ENCODE measurements at places on chromosomes 12 and 14. TPM values are rescaled to one million over a fixed set of nuclear protein-coding genes. Genes with fewer than 3 reads are reported as not detected.

- H3K4me1 ChIP-seq = peaks cover 9% of the 10 kb centered on the region
- H3K27me3 ChIP-seq = no peaks in the 10 kb centered on the region
- no peak overlapping the region for H3K27ac ChIP-seq
- H3K36me3 ChIP-seq = no peaks in the 10 kb centered on the region
- DNase-seq = no peak
Observed at GRCh38 chr12:117124421-117125271, 25.4 kb upstream of the TESC start.

DNA sequence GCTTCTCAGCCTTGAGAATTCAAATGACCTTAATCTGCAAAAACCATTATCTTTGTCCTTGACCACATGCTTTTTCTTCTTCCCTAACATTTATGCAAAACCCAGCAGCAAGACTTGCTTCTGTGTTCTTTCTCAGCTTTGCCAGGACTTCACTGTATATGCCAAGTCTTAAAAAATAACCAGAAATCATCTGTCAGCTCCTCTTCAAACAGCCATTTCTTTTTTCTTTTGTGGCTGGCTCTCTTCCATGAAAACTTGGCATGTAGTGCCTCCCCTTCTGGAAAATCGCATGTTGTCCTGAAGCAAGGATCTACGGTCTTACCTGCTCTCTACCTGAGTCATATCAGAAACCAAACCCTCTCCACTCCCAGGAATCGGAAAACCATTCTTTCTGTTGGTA is 364.9 kb downstream of the RPS29 start:
- peaks cover 4% of the 10 kb centered on the region for H3K4me1 ChIP-seq
- H3K4me3 ChIP-seq = no peak overlapping the region
- no peak for DNase-seq
- no peaks in the 10 kb centered on the region for H3K36me3 ChIP-seq

Gene FGF6
- total RNA-seq = not detected

DNA sequence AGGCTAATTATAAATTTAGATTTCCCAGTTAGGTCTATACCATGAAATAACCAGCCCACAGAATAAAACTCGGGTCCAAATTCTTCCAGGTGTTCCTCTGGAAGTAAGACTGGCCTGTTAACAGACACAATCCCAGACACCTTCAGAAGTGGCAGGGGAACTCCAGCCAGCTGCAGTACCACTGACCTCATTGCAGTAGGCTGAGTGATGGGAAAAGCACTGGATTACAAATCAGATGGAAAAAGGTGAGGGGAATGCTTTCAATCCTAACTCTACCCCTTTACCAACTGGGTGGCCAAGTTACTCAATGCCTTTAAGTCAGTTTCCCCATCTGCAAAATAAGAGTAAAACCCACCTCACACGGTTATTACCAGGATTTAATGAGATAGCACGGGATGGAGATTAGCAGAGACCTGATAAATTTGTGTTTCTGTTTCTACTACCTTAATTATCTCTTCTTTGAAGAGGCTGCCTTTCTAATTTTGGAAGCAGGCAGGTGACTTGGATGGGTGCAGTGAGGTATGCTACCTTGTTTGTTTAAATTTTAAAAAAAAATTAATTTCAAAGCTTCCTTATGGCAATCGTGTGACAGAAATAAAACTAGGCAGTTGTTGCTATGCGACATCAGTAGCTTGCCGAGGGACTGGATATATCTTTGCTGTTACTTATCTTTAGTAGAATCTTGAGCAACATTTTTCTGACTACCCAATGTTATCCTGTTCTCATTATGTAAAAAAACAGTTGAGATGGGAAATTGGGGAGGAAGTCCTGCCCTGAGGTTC is 167.3 kb upstream of the GRIN2B start:
- DNase-seq = no peak
- H3K27me3 ChIP-seq = no peaks in the 10 kb centered on the region
- no peak overlapping the region for H3K27ac ChIP-seq

DNA sequence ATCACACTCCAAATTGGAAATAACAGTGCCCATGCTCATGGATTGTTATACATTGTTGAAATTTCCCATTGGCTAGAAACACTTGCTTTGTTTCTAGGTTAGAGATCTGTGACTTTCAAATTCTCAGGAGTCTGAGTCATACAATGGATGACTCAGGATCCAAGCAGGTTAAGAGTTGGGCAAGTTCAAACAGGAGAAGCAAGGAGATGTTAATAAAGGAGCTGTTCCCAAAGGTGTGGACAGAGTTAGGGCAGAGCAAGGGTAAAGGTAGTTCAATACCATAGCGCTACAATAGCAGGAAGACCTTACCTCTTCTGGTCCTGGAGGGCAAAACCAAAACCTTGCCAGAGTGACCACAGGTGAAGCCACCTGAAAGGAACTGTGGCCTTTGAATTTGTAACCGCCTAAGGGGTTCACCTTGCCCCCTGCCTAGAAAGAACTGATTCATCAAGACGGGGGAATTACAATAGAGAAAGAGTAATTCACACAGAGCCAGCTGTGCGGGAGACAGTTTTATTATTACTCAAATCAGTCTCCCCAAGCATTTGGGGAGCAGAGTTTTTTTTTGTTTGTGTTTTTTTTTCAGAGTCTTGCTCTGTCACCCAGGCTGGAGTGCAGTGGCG is 4.2 kb upstream of the AMN1 start:
- no peak for DNase-seq
- peaks cover 6% of the 10 kb centered on the region for H3K4me1 ChIP-seq
- no peaks in the 10 kb centered on the region for H3K27me3 ChIP-seq
- no peak overlapping the region for H3K4me3 ChIP-seq
- no peaks in the 10 kb centered on the region for H3K36me3 ChIP-seq
- peak overlapping the region; percentile 62 for H3K27ac ChIP-seq

Gene HPD
- total RNA-seq = 0.36 TPM

DNA sequence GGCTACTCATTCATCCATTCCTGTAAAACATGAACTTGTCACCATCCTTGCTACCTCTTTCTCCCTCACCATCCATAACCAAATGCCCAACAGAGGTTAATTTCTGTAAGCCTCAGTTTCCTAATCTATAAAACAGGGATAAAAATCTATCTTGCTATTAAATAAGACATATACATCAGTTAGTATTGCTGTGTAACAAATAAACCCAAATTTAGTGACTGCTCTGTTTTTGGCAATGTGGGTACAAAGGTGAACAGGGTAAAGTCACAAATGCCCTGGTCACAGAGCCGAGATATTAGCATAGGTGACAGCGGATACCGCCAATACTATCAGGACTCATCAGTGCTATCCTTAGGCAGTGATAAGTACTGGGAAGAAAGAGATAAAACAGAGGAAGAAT is 3.6 kb upstream of the FBXO21 start:
- no peak overlapping the region for H3K4me3 ChIP-seq
- no peaks in the 10 kb centered on the region for H3K36me3 ChIP-seq
- H3K27ac ChIP-seq = no peak overlapping the region
- H3K4me1 ChIP-seq = peaks cover 7% of the 10 kb centered on the region
- no peak for DNase-seq
- H3K27me3 ChIP-seq = no peaks in the 10 kb centered on the region

Gene CLECL1
- not detected for total RNA-seq

DNA sequence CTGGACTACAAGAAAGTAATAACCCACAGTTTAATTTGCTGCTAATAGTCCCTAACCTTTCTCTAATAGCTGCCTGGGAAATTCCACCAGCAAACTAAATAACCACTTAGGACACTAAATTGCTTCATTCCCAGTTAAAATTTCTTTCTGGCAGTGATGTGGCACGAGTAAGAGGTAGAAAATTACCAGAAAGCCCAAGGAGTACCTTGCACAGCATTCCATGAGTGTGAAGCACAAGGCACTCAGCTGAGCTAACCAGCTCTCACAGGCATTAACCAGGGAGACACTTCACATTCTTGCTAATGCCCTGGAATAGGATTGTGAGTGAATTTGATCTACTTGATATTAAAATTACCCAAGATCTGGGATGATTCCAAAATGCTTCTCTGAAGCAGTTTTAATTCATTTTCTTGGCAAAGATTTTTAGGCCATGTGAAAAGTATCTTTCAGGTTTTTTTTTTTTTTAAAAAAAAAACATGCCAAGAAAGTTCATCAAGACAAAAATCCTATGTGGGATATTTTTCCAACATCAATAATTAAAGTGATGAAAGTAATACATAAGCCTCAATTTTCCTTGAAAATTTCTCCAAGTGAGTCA is 29.5 kb downstream of the TSPAN8 start:
- H3K27me3 ChIP-seq = no peaks in the 10 kb centered on the region
- no peaks in the 10 kb centered on the region for H3K4me1 ChIP-seq
- DNase-seq = no peak
- H3K36me3 ChIP-seq = no peaks in the 10 kb centered on the region

Gene TAS2R42
- total RNA-seq = not detected

Gene INSM2
- not detected for total RNA-seq

DNA sequence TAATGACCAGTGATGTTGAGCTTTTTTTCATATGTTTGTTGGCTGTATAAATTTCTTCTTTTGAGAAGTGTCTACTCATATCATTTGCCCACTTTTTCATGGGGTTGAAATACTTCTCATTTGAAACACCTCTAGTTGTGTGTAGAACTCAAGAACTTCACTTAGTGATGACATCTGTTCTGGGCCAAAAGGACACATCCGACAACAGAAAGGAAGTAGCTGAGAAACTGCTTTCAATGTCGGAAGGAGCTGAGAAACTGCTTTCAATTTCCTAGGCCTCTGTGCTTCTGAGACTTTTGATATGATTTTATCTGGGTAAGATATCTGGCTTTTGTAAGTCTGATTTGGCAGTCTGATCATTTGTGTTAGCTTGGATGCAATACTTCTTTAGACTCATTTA is 635.3 kb downstream of the TMTC2 start:
- no peaks in the 10 kb centered on the region for H3K27me3 ChIP-seq
- DNase-seq = no peak
- no peaks in the 10 kb centered on the region for H3K36me3 ChIP-seq
- no peak overlapping the region for H3K4me3 ChIP-seq
- peaks cover 30% of the 10 kb centered on the region for H3K4me1 ChIP-seq
- H3K27ac ChIP-seq = no peak overlapping the region

- H3K36me3 ChIP-seq = no peaks in the 10 kb centered on the region
- no peak for DNase-seq
- no peak overlapping the region for H3K27ac ChIP-seq
- H3K4me1 ChIP-seq = peaks cover 19% of the 10 kb centered on the region
- H3K4me3 ChIP-seq = no peak overlapping the region
Observed at GRCh38 chr12:121750507-121750955, 38.0 kb downstream of the TMEM120B start.

Measured in sigmoid colon (tissue), 7 donors.